ENCODE measurements at places on chromosomes 12 and 14.

DNA sequence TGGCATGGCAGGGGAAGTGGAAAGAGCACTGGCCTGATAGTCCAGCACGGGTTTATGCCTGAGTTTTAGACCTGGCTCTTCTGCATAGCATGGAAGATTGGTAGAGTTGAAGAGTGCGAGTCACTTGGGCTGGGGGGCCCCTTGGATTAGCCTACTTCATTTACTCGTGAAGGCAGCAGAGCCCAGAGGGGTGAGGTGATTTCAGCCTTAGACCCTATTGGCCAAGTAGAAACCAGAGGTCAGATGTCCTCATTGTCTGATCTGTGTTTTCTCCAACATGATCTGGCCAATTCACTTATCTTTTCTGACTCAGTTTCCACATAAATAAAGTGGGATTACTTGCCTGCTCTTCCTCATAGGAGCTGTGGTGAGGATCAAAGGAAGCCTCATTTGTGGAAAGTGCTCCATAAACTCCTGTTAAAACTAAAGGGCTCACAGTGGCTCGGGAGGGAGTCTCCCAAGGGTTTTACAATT is 1.9 kb downstream of the PLEKHG3 start:
- no peak for DNase-seq

GRCh38 chr14:22391908-22392565 is 197.0 kb downstream of the DAD1 start:
- no peak for DNase-seq

DNA sequence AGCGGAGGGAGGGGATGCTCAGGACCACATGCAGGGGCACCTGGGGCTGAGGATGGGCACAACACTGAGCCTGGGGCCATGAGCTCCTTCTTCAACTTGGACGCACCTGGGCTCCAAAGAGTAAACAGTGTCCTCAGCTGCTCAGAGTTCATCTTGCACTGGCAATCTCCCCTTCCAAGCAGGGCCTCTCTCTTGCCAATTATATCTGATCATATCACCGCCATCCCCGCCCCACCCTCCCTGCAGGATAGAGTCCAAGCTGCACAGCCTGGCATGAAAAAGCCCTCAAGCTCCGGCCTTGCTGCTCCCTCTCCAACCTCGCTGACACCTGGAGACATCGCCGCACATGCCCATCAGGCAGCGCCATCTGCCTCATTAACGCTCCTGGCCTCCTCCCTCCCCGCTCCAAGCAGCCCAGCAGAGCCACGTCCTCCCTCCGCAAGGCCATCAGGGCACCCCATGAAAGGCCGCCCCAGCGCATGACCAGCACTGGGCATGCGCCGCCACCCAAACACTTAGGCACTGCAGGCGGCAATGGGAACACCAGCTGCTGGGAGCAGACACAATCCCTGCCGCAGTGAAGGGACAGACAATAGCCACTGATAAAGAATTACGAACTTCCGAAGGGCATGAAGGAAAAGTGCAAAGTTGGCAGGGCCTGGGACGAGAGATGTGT is 88.8 kb downstream of the CHGA start:
- DNase-seq: no peak

DNA sequence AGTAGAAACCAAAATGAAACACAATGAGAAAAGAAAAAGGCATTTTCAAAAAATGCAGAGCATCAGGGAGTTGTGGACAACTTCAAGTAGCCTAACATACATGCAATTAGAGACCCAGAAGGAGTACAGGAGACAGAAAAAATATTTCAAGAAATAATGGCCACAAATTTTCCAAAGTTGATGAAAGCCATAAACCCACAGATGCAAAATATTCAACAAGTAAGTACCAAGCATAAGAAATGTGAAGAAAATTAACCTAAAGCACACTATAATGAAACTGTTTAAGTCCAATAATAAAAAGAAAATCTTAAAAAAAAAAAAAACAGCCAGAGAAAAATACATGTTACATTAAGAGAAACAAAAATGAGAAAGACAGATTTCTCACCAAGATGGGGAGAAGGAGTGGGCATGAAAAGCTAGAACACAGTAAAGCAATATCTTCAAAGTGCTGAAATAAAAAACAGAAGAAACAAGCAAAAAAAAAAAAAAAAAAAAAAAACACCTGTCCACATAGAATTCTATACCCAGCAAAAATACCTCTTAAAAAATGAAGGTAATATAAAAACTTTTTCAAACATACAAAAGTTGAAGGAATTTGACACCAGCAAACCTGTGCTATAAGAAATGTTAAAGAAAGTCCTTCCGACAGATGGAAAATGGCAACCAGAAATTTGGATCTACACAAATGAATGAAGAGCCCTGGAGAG is 77.1 kb downstream of the PRKAB1 start:
- no peak for DNase-seq
